ENCODE measurements at places on chromosomes 12 and 14.

GRCh38 chr12:6122201-6122600, 2.3 kb downstream of the VWF start:
- DNase-seq, result no peak

- no peak for DNase-seq
Measured at GRCh38 chr12:74957634-74958033, 252.0 kb downstream of the KCNC2 start.

DNA sequence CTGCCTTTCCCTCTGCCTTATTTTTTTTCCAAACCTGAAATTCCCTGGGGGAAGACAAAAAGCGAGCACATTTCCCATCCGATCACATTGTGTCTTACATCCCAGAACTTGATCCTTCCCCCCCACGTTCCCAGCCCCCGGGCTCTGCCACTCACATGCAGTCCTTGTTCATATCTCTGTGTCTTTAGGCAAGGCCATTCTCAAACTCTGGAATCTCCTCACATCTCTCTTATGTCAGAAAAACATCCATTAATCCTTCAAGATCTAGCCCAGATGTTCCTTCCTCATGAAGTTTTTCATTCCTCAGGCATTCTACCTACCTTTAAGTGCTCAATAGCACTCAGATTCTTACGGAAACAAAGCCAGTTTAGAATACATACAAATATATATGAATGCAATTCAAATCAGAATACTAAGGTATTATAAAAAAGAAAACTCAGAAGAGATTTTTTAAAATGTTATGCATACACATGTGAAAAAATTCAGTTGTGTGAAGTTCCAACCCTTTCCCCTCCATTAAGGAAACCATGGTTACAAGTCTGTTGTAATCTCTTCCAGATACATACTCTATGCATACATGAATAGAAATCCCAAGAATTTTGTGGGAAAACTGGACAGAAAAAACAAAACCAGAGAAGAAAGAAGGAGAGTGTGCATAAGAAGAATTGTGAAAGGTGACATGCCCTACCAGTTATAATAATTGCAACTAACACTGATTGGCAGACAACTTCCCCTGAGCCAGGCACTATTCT, 120.3 kb downstream of the SLC38A1 start:
- DNase-seq, result no peak

DNA sequence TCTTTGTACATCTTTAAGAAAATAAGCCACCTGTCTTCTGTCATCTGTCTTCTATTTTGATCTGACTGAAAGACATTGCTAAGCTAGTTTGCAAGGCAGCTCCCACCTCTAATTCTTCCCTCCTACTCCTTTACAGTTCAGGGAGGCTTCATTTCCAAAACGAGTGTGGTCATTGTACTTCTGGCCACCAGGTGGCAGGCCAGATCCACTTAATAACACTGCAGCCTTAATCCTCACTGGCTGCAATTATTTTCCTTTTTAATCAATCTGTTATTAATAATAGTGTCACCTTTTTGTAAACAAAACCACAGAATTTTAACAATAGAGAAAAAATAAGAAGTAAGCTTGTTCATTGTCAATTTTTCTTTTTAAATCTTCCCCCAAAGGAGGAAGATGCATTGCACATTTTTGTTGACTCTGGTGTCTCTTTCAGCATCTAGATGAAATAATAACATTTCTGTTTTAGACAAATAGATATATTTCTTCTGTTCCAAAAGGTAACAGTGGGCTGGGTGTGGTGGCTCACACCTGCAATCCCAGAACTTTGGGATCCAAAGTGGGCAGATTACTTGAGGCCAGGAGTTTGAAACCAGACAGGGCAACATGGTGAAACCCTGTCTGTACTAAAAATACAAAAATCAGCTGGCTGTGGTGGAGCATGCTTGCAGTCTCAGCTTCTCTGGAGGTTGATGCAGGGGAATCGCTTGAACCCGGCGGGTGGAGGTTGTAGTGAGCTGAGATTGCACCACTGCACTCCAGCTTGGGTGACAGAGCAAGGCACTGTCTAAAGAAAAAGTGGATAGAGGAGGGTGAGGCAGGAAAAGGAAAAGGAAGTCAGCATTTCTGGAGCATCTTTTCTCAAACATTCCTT, 23.3 kb downstream of the GABARAPL1 start:
- no peak for DNase-seq

DNA sequence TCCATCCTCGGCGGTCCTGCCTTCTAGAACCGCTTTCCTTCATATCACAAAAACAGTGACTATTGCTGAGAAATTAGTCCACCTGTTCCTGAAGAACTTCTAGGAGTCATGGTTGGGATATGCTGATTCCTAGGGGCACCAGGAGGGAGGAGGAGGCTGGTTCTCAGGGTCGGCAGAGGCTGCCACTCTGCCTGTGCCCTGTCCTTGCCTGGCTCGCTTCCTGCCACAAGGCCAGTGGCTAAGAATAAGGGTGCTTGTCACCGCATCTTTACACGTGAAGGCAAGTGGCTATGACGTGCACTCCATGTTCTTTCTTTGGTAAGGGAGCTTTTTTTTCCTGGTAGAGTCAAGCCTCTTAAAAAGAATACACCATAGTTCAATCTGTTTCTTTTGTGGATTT, 18.7 kb upstream of the DGLUCY start:
- DNase-seq, result no peak

GRCh38 chr14:93546642-93547041, 115.9 kb downstream of the UNC79 start:
- DNase-seq, result no peak

DNA sequence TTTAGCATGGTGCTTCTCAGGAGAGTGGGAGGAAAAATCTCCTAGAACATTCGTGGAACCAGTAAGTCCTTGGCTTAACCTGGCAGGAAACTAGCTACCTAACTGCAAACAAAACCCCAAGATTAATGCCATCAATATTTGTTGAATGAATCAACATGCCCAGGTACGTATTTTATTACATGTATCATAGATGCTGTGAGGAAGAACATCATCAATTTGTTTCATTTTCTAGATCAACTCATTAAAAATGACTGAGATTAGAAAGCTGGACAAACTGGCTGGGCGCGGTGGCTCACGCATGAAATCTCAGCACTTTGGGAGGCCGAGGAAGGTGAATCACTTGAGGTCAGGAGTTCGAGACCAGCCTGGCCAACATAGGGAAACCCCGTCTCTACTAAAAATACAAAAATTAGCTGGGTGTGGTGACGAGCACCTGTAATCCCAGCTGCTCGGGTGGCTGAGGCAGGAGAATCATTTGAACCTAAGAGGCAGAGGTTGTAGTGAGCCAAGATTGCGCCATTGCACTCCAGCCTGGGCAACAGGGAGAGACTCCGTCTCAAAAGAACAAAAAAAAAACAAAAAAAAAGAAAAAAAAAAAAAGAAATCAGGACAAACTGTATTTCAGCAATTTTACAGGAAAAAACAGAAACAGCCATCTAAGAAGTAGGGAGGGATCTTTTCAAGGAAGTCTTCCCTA, 88.7 kb downstream of the NTN4 start:
- no peak for DNase-seq

GRCh38 chr12:120964298-120964697, 14.0 kb upstream of the HNF1A start:
- no peak for DNase-seq

- no peak for DNase-seq
Measured at GRCh38 chr12:2457215-2457932, 337.4 kb upstream of the FKBP4 start.

DNA sequence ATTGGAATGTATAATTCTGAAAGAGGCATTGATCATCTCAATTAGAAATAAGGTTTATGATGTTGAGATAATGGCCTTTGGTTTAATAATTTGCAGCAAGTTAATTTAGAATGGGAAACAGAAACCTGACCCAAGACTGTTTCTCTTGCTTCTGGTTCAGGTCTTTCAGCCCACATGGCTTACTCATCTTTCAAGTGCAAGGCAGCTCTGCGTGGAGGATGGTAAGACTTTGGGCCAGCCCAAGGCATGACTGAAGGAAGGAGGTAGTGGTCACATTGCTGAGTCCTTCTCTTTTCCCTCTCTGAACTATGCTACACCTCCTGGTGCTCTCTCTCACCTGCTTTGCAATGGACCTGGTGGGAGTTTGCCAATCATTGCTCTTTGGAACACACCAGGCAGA, 98.7 kb downstream of the CAND1 start:
- DNase-seq, result no peak

DNA sequence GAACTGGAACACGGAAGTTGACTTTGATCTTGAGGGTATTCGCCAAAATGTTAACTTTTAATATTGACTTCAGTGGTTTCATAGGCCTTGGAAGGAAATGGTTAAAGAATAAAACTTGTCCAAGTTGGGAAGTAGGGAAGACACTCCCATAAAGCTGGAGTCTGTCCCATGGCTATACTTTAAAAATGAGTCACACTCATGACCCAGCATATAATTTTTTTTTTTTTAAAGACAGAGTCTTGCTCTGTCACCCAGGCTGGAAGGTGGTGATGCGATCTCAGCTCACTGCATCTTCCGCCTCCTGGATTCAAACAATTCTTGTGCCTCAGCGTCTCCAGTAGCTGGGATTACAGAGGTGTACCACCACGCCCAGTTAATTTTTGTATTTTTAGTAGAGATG, 19.6 kb downstream of the TMPRSS12 start:
- DNase-seq, result no peak

DNA sequence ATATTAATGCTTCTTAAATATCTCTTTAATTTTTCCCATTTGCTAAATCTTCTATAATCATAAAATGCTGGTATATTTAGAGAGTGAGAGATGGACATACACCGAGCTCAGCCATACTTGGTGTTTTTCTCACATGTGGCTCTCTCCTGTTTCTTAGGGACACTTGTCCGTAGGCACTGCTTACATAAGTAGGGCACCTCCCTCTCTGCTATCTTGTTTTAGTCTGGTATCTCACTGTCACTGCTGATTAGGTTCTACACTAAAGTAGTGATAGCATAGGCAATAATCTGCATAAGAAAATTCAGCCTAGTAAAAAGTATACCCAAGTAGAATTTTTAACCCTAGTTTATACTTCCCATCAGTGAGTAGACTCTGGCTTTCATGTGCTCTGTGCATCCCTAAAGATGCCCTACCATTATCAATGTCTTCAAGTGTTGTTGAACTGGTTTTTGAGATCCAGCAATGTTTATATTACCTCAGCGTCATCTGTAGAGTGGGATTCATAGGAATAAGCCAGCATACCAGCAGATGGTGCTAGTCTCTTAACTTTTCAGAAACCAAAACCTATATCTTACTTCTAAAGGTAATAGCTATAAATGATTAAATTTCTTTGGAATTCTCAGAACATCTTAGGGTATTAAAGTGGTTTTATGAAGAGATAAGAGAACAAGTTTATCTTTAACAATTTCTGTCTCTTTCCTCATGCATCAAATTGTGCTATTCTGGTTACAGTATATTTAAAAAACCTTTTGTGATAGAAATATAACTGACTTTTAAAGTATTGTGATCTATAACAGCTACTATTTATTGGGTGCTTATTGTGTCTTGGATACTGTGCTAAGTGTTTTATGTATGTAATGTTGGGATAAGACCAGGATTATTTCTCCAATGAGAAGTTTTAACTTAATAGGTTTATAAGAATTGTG, 32.9 kb downstream of the ARID2 start:
- no peak for DNase-seq

DNA sequence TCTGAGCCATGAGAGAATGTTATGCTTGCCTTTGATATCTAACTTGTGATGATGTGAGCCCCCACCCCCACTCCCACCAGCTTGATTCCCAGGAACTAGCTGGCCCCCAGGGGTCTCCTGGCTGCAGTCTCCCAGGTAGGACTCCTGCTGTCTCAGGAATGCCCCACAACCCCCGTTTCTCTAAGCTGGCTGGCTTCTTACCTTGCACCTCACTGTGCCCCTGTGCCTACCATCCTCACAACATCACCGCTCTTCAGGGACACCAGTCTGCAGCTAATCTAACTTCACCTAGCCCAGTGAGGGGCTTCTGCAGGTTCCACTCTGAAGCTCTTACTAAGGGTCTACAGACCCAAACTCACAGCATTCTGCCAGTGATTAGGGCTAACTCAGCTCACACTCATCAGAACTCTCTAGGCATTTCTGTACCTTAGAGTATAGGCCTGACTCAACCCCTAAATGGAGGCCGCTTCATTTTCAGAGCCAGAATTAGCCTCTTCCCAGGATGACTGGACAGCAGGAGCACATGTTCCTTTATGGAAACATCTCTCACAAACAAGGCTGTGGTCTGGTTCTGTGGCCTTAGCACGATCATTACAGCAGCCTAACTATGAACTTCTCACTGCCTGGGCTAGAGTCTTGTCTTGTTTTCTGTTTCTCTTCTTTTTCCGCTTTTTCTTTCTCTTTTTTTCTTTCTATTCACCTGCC, 72.8 kb upstream of the IFNG-AS1 start:
- no peak for DNase-seq

- DNase-seq, result no peak
Measured at GRCh38 chr12:91186156-91186555, 3.5 kb upstream of the DCN start.

GRCh38 chr12:124549629-124550028, 17.8 kb downstream of the NCOR2 start:
- no peak for DNase-seq

DNA sequence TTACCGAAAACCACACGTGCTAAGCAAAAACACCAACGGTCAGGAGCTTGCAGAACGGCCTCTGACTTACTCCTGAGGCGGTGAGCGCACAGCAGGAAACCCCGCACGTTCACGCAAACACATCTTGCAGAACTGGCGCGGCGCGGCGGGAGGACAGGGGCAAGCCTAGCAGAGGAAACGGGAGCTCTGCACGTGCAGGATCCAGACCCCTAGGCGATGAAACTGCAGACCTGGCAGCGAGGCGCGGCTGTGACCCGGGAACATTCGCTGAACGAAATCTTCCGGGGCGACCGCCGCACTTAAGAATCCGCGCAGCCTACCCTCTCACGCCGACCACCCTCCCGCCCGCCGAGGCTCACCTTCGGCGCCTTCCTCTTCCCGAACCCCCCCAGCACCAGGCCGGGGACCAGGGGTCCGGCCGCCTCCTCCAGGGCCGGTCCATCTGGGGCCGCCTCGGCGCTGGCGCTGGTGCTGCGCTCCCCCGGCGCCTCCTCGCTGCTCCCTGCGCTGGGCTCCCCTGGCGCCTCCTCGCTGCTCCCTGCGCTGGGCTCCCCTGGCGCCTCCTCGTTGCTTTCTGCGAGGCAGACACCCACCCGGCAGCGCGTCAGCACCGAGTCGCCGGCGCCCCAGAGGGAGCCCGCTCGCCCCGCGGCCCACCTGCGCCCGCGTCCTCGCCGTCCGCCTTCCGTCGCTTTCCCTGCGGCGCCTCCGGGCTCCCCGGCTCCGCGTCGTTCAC, 615 bp downstream of the DDX51 start:
- DNase-seq, result no peak

- DNase-seq, result no peak
Measured at GRCh38 chr14:97109234-97109633, 312.1 kb downstream of the VRK1 start.

DNA sequence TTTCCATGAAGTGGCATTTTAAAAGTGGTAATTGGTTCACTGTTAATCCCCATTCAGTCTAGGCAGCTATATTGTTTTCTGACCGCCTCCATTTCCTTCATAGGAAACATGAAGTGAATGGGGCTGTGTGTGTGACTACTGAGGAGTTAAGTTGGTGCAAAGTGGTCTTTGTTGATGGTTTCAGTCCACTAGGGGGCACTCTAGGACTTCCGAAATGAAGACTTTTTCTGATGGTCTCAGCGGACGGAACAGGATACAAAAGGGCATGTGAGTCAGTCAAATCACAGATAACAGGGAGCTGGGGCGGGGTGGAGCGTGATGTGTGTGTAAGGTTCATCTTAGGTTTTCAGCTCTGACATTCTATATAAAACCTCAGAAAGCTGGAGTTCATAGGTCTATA, 240.1 kb upstream of the OR4E1 start:
- peak; percentile 61 for DNase-seq

- no peak for DNase-seq
Measured at GRCh38 chr12:65648461-65648860, 175.8 kb upstream of the HMGA2 start.

- no peak for DNase-seq
Measured at GRCh38 chr14:55800156-55800785, 220.3 kb downstream of the KTN1 start.

All from activated CD4-positive, CD25-positive, alpha-beta regulatory T cell (primary cell).